Left renal cortex interstitium (tissue), 4 donors: ENCODE measurements at places on chromosomes 16 and 17. TPM values are rescaled to one million over a fixed set of nuclear protein-coding genes. Genes with fewer than 3 reads are reported as not detected.

The CDK3 gene
- polyA plus RNA-seq, result 9.7 TPM

The TEKT1 gene
- polyA plus RNA-seq, result 0.47 TPM

The ASPA gene
- polyA plus RNA-seq, result 30.0 TPM

The SGCA gene
- polyA plus RNA-seq, result 0.82 TPM

The ZNF385C gene
- 5.9 TPM for polyA plus RNA-seq

The NPIPA3 gene
- polyA plus RNA-seq, result 22.0 TPM
